ENCODE measurements at places on chromosomes 5 and 9.
A peak's percentile ranks its signal among the peaks of the same experiment; 100 is the strongest.

GRCh38 chr9:134455934-134456755 lies 129.9 kb downstream of the RXRA start:
- no peak for DNase-seq

- no peak for DNase-seq
Measured at GRCh38 chr5:113056988-113057387, 80.4 kb downstream of the DCP2 start.

DNA sequence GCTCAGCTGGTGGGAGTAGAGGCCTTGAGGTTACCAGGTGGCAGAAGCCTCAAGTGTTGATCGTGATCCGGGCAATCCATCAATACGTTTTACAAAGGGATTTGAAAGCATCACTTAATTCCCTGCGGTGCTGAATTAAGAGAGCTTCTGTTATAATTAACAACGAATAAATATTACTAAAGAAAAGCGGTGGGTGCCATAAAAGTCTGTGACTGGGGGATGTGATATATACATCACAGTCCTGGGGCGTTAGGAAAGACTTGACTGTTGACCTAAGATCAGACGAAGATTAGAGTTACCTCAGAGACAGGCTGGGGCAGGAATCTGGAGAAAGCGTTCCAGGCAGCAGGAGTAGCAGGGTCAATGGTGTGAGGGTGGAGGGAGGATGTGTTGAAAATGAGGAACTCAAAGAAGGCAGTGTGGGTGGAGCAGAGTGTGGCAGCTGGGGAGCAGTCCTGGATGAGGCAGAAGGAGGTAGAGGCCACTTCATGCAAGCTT lies 6.7 kb upstream of the C5orf63 start:
- no peak for DNase-seq

DNA sequence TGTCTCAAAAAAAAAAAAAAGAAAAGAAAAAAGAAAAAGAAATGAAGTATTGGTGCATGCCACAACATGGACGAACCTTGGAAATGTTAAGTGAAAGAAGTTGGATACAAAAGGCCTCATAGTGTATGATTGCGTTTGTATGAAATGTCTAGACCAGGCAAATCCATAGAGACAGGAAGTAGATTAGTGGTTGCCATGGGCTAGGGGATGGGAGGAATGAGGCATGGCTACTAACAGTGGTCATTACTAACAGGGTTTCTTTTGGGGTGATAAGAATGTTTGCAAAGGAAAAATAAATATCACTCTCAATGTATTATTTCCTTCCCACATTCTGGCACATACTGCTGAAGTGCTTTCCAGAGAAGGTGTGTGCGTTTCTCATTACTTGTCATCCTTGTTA lies 44.1 kb downstream of the UGCG start:
- DNase-seq: no peak

DNA sequence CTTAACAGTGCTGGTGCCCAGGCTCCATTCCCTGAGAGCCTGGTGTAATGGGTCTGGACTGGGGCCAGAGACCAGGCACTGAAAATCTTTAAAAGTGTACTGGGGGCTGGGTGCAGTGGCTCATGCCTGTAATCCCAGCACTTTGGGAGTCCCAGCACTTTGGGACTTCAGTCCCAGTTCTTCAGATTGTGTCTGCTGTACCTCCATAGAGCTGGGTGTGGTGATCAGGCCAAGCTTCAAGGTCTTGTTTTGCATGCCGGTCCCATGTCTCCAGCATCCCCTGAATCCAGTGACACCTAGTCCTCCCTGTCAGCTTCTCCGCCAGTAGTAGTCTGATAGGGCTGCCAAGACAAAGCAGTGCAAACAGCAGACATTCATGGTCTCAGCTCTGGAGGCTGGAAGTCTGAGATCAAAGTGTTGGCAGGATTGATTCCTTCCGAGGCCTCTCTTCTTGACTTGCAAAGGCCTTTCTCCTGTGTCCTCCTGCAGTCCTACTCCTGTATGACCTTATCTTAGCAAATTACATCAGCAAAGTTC lies 108.2 kb downstream of the SYK start:
- no peak for DNase-seq

- DNase-seq: no peak
Measured at GRCh38 chr5:116671211-116671736, 96.7 kb upstream of the SEMA6A start.

DNA sequence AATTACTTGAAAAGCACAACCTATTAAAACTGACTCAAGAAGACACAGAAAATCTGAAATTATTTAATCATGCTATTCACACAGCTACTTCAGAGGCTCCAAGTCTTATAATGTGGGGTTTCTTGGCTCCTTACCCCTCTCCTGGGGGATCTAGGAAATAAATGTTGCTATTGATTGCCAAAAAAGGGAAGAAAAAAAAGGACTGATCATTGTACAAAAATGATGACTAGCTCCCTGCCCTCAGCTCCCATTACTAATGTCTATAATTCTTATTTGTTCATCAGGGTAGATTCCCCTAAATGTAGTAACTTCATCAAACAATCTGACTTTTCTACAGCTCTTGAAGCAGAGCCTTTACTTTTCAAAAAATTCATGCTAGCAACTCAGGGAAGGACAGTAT lies 3.3 kb upstream of the SMC5 start:
- no peak for DNase-seq

DNA sequence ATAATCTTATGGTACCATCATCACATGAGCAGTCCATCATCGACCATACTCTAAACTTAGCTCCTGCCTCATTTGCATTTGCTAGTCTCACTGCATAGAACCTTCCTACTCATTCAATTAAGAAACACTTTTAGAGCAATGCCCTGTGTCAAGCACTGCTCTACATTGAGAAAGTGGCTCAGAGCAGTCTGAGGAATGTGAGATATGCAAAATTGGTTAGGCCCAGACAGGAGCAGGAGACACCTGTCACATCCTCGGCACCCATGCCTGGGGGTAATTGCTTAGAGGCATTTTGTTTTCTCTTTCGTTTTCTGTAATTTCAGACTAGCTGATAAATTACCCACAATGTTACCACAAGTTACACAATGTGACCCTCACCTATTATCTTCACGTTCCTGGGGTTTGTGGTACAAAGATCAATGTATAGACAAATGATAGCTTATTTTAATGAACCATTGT lies 4.9 kb upstream of the RARS1 start:
- no peak for DNase-seq

DNA sequence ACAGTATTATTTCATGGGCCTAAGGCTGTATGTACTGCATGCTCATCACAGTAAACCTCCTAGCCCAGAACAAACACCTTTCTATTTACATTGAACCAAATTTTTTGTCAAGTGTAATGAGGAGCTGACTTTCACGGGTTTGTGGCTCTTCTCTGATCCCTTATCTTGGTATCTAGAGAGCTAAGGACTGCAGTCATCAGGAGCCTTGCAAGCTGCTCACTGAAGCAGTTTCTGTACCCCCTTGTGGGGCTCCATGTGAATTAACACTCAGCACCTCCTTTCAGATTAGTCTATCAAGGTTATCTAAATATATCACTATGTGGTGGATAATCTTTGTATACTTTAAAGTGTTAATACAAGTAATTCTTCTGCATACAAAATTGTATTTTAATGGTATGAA lies 108.2 kb downstream of the AUH start:
- DNase-seq: no peak

DNA sequence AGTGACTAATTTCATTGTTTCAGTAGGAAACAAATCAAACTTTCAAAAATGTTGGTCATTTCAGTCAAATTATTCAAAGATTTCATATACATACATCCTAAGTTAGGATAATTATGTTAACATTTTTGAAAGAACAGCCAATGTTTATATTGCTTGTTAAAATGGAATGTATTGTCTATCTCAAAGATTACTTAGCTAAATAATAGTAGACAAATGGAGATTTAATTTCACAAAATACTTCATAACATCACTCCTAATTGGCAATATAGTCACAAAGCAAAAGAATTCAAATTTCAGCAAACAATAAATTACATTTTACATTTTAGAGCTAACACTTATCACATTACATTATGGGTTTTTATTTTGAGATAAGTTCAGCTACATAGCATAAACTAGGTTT lies 25.4 kb downstream of the STARD4 start:
- no peak for DNase-seq

- DNase-seq: no peak
Measured at GRCh38 chr9:35935261-35935660, 22.7 kb downstream of the OR2S2 start.

DNA sequence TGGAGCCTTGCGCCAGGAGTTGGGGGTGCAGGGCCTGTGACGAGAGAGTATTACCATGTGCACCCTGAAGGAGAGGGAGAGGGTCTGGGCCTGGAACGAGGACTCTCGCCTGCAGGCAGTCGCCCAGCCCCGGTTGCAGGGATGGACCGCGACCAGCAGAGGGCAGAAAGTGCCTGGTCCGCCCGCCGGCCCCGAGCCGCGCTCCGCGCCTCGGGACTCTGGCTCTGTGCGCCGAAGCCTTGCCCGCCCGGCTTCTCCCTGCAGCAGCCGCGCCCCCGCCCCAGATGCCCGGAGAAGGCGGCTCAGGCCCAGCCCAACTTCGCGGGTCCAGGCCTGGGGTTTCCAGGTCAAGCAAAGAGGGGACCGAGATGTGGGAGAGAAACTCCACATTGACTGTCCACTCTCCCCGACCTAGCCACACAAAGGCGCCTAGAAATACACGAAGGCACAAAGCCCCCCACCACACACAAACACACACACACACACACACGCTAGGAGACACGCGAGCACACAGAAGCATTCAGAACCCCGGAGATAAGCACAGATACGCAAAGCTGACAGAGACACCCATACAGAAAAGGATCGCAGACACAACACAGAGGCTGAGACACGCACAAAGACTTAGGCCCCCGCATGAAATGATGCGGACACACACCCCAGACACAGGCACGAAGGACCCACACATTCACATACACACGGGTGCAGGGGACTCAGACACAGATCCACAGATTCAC lies 2.0 kb upstream of the LMX1B start:
- DNase-seq: no peak

DNA sequence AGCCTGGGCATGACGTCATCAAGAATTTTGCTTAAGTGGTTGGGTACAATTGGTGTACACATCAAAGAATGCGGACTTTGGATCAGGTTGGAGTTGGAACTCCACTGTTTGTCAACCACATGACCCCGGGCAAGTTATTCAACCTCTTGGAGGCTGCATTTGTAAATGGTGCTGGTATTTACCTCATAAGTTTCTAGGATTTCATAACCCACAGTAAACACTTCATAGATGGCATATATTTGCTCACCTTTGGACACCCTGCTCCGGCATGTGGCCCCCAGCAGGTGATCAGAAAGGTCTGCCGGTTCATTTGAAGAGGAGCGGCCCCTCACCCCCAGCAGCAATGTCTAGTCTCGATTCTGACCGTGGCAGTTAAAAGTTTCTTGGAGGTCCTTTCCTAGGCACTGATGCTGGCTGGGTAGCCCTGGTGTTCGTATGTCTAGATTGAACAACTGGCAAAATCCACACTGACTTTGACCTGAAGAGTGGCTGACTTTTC lies 60.6 kb downstream of the IL6ST start:
- DNase-seq: peak; percentile 34

DNA sequence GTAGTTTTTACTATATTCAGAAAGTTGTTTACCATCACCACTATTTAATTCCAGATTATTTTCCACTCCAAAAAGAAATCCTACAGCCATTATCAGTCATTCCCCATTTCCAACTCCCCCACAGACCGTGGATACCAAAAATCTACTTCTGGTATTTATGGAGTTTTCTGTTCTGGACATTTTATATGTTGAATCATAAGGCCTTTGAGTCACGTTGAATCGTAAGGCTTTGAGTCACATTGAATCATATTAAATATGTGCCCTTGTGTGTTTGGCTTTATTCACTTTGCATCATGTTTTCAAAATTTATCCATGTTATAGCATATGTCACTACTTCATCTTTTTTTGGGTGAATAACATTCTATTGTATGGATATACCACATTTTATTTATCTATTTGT lies 454.1 kb upstream of the NUDT12 start:
- no peak for DNase-seq

- no peak for DNase-seq
Measured at GRCh38 chr9:93659044-93659836, 82.9 kb downstream of the PHF2 start.

DNA sequence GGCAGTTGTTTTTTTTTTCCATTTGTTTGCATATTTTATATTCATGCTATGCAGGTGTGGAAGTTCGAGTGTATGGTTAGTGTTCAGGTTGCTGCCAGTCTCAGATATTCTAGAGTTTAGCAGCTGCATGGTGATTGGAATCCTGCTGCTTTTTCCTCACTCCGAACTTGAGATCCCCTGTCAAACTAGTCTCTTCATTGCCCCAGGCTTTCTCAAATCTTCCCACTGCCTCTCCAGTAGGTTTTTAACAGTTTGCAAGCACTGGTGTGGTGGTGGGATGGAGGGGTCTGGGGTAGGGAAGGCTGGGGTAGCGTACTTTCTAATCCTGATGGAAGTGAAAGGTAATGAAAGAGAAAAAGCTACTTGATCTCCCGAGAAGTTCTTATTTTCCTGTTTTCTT lies 112.9 kb downstream of the CHSY3 start:
- no peak for DNase-seq

GRCh38 chr9:85536514-85536913 lies 205.2 kb downstream of the AGTPBP1 start:
- no peak for DNase-seq

GRCh38 chr9:110443146-110443865 lies 105.6 kb upstream of the TXNDC8 start:
- DNase-seq: no peak

DNA sequence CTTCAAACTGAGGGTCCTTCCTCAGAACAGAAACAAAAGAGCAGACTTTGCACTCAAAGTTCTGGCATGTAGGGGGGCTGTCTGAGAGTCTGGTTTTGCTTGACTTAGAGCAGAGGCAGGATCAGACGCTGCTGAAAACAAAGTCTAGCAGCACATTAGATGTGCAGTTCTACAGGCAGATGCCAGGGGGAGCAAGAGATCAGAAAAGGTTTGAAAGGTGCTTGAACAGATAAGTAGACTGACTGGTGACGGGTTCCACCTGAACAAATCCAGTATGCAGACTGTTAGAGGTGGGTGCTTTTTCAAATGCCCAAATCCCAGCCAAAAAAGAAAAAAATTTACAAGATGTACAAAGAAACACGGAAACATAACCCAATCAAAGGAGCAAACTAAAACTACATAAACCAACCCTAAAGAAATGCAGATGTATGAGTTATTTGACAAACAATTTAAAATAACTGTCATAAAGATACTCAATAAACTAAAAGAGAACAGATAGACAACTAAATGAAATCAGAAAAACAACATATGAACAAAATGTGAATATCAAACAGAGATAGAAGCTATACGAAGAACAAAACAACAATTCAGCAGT lies 194.7 kb upstream of the FREM1 start:
- DNase-seq: peak; percentile 17

GRCh38 chr5:175123542-175123941 lies 320.4 kb downstream of the DRD1 start:
- DNase-seq: no peak

DNA sequence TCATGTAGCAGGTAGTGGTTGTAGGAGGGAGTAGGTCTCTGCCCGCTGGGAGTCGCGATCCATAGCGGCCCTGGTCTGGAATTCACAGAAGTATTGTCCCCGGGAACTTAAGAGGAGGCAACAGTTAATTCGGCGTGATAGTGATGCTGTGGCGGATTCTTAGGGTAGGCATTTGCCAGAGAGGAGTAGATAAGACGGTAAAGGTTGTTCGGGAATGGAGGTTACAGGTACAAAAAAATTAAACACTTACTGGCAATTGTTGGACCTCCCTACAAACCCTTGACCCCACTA lies 679 bp downstream of the SMC5 start:
- no peak for DNase-seq
